ENCODE measurements at places on chromosomes 7 and 10. TPM values are rescaled to one million over a fixed set of nuclear protein-coding genes. Genes with fewer than 3 reads are reported as not detected.

The EVX1 gene
- not detected for total RNA-seq

The PRPS1L1 gene
- total RNA-seq: not detected

The PTPRE gene
- 16.8 TPM for total RNA-seq

The PRTFDC1 gene
- total RNA-seq: 0.11 TPM

The PTPRN2 gene
- total RNA-seq: 1.1 TPM

The CRYGN gene
- not detected for total RNA-seq

The ELN gene
- total RNA-seq: not detected

The GHRHR gene
- not detected for total RNA-seq

The NPY4R gene
- not detected for total RNA-seq

The PIK3CG gene
- total RNA-seq: 36.6 TPM

The PDZD8 gene
- total RNA-seq: 20.6 TPM

The CTNNA3 gene
- not detected for total RNA-seq

The NXPH1 gene
- not detected for total RNA-seq

The JCAD gene
- 3.4 TPM for total RNA-seq

The HMX2 gene
- total RNA-seq: not detected

The ZC3HAV1L gene
- total RNA-seq: 39.4 TPM

The GTPBP10 gene
- 32.0 TPM for total RNA-seq

The GJC3 gene
- not detected for total RNA-seq

The SH2D4B gene
- not detected for total RNA-seq

The COL1A2 gene
- total RNA-seq: 1.4 TPM

The CDK5 gene
- 24.1 TPM for total RNA-seq

The LBX1 gene
- not detected for total RNA-seq

The PUS7 gene
- 41.8 TPM for total RNA-seq

The TSPAN15 gene
- total RNA-seq: 0.55 TPM

The PTPN20 gene
- total RNA-seq: 2.5 TPM
